ENCODE measurements at places on chromosomes 12 and 14. TPM values are rescaled to one million over a fixed set of nuclear protein-coding genes. Genes with fewer than 3 reads are reported as not detected.

CIROP gene
- total RNA-seq, result not detected

SIX6 gene
- not detected for total RNA-seq

PRR4 gene
- total RNA-seq, result not detected

TPPP2 gene
- total RNA-seq, result not detected

TSPAN19 gene
- total RNA-seq, result not detected

FSCB gene
- total RNA-seq, result not detected

C14orf93 gene
- total RNA-seq, result 19.7 TPM

PFDN5 gene
- total RNA-seq, result 249 TPM

SLC7A7 gene
- total RNA-seq, result 787 TPM

CLEC2D gene
- total RNA-seq, result 140 TPM

SELPLG gene
- 7.4 TPM for total RNA-seq

BRMS1L gene
- total RNA-seq, result 0.53 TPM

HOXC6 gene
- total RNA-seq, result 1.7 TPM

PLEKHD1 gene
- total RNA-seq, result not detected

AMN gene
- total RNA-seq, result 803 TPM

CELA1 gene
- not detected for total RNA-seq

LRTM2 gene
- not detected for total RNA-seq

BIN2 gene
- 2.3 TPM for total RNA-seq

PLEKHG7 gene
- total RNA-seq, result 2.1 TPM

HVCN1 gene
- total RNA-seq, result 16.5 TPM

GUCY2C gene
- 107 TPM for total RNA-seq

PTPRO gene
- 2.5 TPM for total RNA-seq

FOS gene
- 2,466 TPM for total RNA-seq

STAT6 gene
- total RNA-seq, result 416 TPM

KRT1 gene
- 0.94 TPM for total RNA-seq

SRP54 gene
- 63.1 TPM for total RNA-seq

NFE2 gene
- total RNA-seq, result not detected

SLC39A5 gene
- 950 TPM for total RNA-seq

TMPRSS12 gene
- total RNA-seq, result not detected

EGLN3 gene
- 56.4 TPM for total RNA-seq

GPRC5D gene
- not detected for total RNA-seq

PITPNM2 gene
- 22.4 TPM for total RNA-seq

OAS1 gene
- total RNA-seq, result 60.2 TPM

CLEC12A gene
- total RNA-seq, result not detected

VDR gene
- total RNA-seq, result 75.1 TPM

LRRC43 gene
- total RNA-seq, result not detected

ZNF384 gene
- total RNA-seq, result 77.5 TPM

TAS2R20 gene
- total RNA-seq, result 5.2 TPM

KLRC3 gene
- total RNA-seq, result 2.8 TPM

CD27 gene
- total RNA-seq, result 1.8 TPM

FLRT2 gene
- 1.1 TPM for total RNA-seq

LYZ gene
- 107 TPM for total RNA-seq

KRT78 gene
- total RNA-seq, result not detected

APOF gene
- not detected for total RNA-seq

TMEM19 gene
- total RNA-seq, result 12.4 TPM

C12orf50 gene
- total RNA-seq, result not detected

CAPZA3 gene
- total RNA-seq, result not detected

NAV3 gene
- total RNA-seq, result 4.1 TPM

KRT6B gene
- total RNA-seq, result not detected

All from Peyer's patch (tissue), 4 donors.